ENCODE measurements at places on chromosomes 3 and 15.

GRCh38 chr15:93049914-93050578, 39.0 kb downstream of the RGMA start:
- DNase-seq, result no peak

DNA sequence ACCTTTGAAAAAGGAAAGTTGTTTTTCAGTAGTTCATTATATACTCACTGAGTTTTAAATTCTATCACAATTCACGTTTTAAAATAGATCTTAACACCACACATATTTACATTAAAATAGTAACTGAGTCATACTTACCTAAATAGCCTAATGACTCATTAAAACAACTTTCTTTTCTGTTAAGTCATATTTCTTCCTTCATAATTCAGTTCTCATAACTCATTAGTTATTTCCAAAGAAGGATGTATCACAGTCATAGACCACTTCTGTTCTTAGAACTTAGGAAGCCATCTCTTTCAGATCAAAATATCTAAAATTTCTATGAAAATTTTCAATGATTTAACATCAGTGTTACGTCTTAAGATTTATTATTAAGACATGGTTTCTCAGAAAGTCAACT, 885.9 kb downstream of the FHIT start:
- DNase-seq, result peak; percentile 37

DNA sequence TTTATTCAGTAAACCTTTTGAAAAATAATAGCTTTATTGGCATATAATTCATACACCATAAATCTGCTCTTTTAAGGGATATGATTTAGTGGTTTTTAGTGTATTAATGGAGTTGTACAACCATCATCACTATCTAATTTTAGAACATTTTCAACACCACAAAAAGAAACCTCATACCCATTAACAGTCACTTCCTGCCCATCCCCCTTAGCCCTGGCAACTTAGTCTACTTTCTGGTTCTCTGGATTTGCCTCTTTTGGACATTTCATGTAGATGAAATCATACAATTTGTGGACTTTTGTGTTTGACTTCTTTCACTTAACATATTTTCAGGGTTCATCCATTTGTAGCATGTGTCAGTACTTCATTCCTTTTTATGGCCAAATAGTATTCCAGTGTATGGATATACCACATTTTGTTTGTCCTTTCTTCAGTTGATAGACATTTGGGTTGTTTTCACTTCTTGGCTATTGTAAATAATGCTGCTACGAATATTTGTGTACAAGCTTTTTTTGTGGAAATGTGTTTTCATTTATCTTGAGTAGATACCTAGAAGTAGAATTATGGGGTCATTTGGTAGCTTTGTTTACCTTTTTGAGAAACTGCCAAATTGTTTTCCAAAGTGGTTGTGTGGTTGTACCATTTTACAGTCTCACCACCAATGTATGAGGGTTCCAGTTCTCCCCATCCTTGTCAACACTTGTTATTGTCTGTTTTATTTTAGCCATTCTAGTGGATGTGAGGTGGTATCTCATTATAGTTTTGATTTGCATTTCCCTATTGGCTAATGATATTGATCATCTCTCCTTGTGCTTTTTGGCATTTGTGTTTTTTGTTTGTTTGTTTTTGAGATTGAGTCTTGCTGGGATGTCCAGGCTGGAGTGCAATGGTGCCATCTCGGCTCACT, 45.8 kb downstream of the SMAD3 start:
- DNase-seq, result peak; percentile 54

GRCh38 chr3:170196833-170197232, 15.3 kb upstream of the PHC3 start:
- DNase-seq, result no peak

DNA sequence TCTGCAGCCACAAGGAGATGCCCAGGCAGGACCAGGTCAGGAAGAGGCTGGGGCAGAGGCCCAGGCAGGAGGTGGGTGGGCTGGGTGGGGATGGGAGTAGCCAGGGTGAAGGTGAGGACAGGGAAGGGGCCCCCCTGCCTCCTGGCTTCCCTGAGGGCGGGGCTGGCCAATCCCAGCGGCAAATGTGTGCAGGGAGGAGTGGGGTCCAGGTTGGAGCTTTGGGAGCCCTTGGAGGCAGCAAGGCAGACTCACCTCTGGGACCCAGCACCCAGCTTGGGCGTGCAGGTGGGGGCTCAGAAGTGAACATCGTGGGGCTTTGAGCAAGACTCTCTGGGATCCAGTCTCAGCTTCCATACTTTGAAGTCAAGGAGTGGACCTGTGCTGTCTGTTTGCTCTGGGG, 25.2 kb downstream of the GP9 start:
- DNase-seq, result no peak

GRCh38 chr3:43162230-43163084, 56.6 kb upstream of the POMGNT2 start:
- DNase-seq, result peak; percentile 45

GRCh38 chr15:72797834-72798233, 14.3 kb upstream of the ADPGK start:
- DNase-seq, result no peak

- no peak for DNase-seq
Measured at GRCh38 chr3:186841620-186842019, 890 bp upstream of the ADIPOQ start.

DNA sequence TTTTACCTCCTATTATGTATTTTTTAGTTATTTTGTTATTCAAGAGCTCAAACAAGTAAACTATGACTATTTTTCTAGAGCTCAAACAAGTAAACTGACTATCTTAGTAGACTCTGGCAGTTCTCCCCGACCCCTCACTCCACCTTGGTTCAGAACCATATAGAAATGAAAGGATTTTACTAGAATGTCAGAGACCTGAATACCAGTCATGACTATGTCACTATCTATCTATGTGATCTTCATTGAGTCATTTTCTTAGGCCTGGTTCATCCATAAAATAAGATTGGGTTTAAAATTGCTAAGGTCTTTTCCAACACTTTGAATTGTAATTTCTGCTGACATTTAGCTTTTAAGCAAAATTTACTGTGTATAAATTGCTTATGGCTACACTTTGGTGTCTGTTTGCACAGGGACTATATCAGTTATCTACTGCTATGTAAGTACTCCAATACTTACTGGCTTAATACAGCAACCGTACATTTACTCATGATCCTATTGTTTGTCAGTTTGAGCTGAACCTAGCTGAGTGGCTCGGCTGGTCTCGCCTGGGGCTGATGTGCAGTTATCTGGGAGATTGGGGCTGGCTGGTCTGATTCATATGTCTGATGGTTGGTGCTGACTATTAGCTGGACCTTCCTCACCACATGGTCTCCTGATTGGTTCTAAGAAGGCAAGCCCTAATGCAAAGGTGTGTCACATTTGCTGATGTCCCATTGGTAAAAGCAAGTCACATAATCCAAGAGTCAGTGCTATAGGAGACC, 37.0 kb downstream of the RASA2 start:
- no peak for DNase-seq

DNA sequence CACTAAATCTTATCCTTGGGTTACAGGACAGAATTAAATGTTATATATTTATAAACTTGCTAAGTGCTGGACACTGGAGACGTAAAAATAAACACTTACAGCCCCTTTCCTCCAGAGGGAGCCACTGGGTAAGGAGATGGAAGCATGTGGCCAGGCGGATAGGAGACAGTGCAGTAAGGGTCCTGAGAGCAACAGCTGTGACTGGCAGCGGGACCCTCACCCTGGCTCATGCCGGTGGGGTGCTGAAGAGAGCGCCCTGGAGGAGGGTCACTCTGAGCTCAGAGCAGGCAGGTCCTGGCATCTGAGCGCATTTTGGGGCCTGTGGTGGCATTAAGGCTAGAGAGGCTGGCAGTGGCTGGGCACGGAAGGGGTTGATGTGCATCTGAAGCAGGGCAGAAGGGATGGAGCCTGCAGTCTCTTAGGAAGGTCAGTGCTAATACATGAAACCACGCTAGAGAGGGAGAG, 16.0 kb downstream of the SEC61A1 start:
- DNase-seq, result peak; percentile 58

DNA sequence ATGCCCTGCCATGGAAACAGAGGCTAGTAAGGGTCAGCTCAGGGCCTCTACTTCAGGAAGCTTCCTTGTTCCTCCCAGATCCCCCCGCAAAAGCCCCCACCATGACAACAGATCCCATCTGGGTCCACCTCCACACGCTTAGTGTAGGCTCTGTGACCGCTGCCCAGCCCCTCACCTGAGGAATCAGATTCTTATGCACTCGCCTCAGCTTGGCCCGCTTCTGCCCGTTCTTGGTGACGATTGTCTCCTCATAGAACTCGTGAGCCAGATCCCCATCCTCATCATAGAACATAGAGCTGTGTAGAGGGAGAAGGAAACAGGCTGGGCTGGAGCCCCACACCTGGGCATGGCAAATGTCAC, 1.9 kb downstream of the TUSC2 start:
- DNase-seq, result no peak

- DNase-seq, result no peak
Measured at GRCh38 chr3:24433838-24434591, 60.6 kb downstream of the THRB start.

- DNase-seq, result no peak
Measured at GRCh38 chr3:57872606-57873005, 116.5 kb downstream of the SLMAP start.

GRCh38 chr3:133246119-133246518, 153.7 kb upstream of the BFSP2 start:
- DNase-seq, result no peak

- DNase-seq, result no peak
Measured at GRCh38 chr3:37144806-37145205, 29.6 kb downstream of the LRRFIP2 start.

DNA sequence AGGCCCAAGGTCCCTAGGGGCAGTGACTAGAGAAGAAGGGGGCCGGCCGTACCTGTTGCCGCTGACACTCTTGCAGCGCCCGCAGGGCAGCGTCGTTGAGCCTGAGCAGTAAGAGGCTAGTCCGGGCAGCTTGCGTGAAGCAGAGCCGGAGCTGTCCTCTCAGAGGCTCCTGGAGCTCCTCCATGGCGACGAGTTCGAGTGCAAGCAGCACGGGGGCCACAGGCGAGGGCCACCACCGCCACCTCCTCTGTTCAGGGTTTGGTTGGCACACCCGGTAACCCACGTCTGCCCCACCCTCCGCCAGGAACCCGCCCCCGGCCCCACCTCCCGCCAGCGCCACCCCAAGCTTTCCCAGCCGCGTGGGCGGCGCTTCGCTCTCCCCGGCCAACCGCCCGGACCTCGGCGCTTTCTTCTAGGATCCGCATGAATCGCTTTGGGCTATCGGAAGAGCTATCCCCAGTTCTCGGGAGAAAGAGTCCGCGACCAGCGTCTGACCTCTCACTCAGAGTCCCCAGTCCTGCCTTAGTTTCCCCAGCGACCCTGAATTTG, at the start of gene ELL3:
ELL3 (minus strand) TSS at position 249 of the 549 bp plus-strand sequence; CDS start at position 184, 65 bp downstream.
- DNase-seq, result peak; percentile 92

- peak; percentile 81 for DNase-seq
Measured at GRCh38 chr15:78046796-78047341, 30.6 kb downstream of the TBC1D2B start.

GRCh38 chr3:47377186-47377585, 3.6 kb upstream of the PTPN23 start:
- peak; percentile 23 for DNase-seq

DNA sequence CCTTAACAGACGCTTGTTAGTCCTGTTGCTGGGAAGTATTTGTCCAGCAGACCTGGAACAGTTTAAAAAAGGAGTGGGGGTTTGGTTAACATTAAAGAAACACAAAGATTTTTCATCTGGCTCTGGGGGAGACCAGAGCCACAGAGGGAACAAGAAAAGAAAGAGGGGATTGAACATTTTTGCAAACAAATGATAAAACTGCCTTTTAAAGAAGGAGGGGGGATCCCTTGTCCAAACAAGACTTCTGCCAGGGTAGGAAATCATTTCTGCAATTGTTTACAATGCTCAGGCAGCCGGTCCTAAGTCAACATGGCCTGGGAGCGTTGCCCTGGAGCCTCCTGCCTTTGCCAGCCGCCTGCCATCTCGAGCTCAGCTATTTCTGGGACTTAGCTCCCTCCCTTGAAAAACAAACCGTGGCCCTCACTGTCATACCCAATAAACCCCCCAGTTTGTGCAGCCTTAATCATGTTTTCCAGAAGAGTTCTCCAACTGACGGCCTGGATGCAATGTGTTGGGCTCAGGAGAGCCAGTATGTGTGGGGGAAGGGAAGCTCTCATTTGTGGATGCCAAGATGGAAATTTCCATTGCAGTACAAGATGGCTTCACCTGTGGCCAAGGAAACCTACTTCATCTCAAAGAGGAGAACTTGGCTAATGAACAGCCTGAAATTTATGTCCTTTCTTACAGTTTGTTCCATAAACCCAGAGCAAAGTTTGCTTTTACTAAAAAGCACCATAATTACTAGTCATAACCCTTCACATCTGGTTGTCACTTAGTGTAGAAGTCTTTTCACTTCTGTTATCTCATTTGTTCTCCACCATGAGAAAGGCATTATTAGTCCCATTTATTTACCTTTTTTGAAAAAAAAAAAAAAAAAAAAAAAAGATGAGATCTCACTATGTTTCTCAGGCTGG, 75.9 kb upstream of the RNU6-1 start:
- DNase-seq, result no peak

- no peak for DNase-seq
Measured at GRCh38 chr15:70955151-70955550, 62.5 kb downstream of the LRRC49 start.

DNA sequence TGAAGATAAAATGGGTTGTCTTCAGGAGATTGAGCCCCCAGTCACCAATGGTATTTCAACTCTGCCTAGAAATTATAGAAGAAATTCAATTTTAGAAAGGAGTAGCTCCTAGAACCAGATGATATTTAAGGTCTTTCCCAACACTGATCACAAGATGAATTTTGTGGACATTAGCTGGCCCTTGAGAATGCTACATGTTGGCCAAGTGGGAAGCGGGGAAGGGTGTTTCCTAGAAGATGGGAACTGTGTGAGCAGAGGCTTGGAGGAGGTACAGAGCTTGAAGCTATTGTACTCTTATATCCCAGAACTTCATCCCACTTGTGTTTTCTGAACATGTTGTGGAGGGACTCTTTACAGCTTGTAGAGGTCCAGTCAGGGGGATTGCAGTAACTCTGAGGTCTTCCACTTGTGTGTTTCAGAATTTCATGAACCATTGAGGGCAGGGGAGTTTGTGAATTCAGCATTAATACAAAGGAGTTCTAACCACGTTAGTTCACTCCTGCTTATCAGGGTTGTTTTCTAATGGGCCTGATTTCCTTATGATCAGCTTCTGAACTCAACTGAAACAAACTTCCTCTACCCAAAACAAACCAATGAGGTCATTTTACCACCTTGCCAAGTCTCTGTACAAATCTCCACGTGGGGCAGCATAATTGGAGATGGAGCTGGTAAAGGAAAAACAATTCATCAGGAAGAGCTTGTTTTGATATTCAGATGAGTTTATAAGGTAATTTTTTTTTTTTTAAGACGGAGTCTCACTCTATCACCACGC, 152.6 kb upstream of the TPM1 start:
- DNase-seq, result no peak

GRCh38 chr3:33886015-33886414, 87.6 kb downstream of the PDCD6IP start:
- no peak for DNase-seq

Measured in suppressor macrophage treated with lipopolysaccharide for 1 hour (primary cell).